ENCODE measurements at places on chromosomes 12 and 14. TPM values are rescaled to one million over a fixed set of nuclear protein-coding genes. Genes with fewer than 3 reads are reported as not detected.

Gene SERPINA1
- 431 TPM for total RNA-seq

Gene CD163
- 2.0 TPM for total RNA-seq

Gene TOX4
- total RNA-seq, result 71.8 TPM

Gene TAS2R20
- total RNA-seq, result 3.8 TPM

GRCh38 chr12:26790645-26790994 lies 42.4 kb downstream of the ITPR2 start:
- H3K27ac ChIP-seq, result no peak overlapping the region
- H3K4me1 ChIP-seq, result peaks cover 24% of the 10 kb centered on the region
- H3K4me3 ChIP-seq, result no peak overlapping the region
- peaks cover 13% of the 10 kb centered on the region for H3K36me3 ChIP-seq
- no peak for DNase-seq
- H3K27me3 ChIP-seq, result no peaks in the 10 kb centered on the region

DNA sequence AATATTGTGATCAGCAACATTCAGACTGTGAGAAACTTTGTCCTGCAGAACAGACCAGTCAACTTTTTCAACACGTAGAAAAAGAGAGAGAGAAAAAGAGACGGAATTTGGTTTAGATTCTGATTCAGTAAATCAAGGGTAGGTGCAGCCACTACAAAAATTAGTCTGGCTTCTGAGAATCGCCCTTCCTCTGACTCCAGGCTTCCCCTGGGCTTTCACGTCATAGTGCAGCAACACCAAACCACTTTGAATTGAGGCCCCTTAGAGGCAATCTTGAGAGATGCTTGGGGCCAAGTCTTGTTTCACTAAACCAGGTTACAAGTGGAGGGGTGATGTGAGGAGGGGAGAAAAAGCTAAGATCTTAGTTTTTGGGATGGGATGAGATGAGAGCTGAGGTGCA lies 37.5 kb upstream of the PTGR2 start:
- no peaks in the 10 kb centered on the region for H3K36me3 ChIP-seq
- H3K27ac ChIP-seq, result peak overlapping the region; percentile 62
- peaks cover 8% of the 10 kb centered on the region for H3K27me3 ChIP-seq
- DNase-seq, result no peak
- no peak overlapping the region for H3K4me3 ChIP-seq
- H3K4me1 ChIP-seq, result peaks cover 3% of the 10 kb centered on the region

DNA sequence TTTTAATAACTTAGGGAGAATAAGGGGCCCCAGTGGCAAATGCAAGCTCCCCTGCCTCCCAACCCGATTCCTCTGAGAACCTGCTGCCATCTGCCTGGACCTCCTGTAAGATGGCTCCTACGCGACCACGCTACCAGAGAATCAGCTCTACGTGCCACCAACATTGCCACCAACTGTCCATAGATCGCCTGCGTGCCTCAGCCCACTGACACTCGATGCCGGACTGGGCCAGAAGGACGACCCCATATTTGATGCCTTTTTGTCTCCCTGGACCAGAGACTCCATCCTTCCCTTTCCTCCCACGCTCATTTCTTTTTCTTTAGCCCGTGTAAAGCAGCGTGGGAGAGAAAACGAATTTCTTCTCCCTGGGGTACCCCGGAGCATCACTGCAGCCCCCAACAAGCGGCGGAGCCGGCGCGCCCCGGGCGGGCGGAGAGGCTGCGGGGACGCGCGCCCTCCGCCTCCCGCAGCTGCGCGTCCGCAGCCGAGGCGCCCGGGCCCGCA lies 565 bp upstream of the KLHL42 start:
- DNase-seq, result peak; percentile 18
- no peaks in the 10 kb centered on the region for H3K27me3 ChIP-seq
- H3K36me3 ChIP-seq, result peaks cover 15% of the 10 kb centered on the region
- H3K4me3 ChIP-seq, result peak overlapping the region; percentile 92

DNA sequence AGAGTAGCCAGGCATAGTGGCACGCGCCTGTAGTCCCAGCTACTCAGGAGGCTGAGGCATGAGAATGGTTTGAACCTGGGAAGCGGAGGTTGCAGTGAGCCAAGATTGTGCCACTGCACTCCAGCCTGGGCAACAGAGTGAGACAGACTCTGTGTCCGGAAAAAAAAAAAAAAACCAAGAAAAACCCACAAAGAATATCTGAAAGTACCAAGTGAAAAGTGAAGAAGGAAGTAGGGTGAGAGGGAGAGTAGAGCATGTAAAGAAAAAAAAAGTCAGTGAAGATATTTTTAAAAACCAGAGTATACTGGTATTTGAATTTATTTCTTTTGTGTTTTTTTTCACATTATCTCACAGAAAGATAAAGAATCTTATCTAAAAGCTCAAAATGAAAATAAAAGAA lies 43.3 kb upstream of the ISM2 start:
- no peaks in the 10 kb centered on the region for H3K27me3 ChIP-seq
- no peak overlapping the region for H3K4me3 ChIP-seq

DNA sequence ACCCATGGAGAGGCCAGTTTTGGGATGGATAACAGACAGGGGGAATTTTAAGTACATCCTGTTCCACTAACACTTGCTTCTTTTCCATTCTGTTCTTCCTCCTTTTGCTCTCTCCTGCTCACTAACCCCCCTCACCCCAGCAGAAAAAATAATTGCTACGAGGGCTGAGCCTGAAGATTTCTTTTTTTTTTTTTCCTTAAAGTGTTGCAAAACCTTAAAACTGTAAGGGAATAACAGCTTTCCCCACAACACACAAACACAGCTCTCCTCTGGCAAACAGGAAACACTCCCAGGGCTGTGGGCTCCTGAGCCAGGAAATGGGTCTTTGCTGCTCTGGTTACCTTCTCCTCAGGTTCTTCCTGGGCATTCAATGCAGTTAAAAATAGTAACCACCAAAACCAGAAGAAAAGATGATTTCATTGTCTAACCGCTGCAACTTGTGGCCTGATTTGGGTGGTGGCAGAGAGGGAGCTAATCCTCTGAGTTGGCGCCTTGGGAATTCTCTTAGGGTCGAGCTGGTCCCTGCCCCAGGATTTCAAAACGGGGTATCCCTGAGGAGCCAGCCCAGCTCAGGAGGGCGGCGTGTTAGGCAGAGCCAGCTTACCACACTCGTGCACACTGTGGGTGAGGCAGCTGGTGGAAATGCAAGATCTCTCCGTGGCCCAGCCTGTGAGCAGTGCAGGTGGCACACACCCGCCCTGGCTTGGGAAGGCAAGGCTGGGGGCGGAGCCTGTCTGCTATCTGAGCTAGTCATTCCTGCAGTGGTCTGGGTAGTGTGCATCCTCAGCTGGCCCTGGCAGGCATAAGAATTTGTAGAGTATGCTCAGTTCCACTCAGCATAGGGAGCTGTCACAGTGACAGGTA lies 17.1 kb upstream of the EMP1 start:
- no peak for DNase-seq
- peaks cover 47% of the 10 kb centered on the region for H3K27me3 ChIP-seq
- H3K27ac ChIP-seq, result peak overlapping the region; percentile 50
- H3K36me3 ChIP-seq, result no peaks in the 10 kb centered on the region
- H3K4me1 ChIP-seq, result peaks cover 5% of the 10 kb centered on the region

GRCh38 chr12:92546635-92547348 lies 156.0 kb upstream of the PLEKHG7 start:
- no peak overlapping the region for H3K4me3 ChIP-seq
- no peak for DNase-seq
- peaks cover 53% of the 10 kb centered on the region for H3K4me1 ChIP-seq
- H3K27me3 ChIP-seq, result no peaks in the 10 kb centered on the region
- peak overlapping the region; percentile 90 for H3K27ac ChIP-seq
- peaks cover 1% of the 10 kb centered on the region for H3K36me3 ChIP-seq

GRCh38 chr14:100726550-100727085 lies at the start of gene DLK1:
Gene DLK1 (plus strand): TSS chr14:100726892. CDS start chr14:100727069, 177 bp downstream.
- peaks cover 28% of the 10 kb centered on the region for H3K27me3 ChIP-seq
- peaks cover 36% of the 10 kb centered on the region for H3K36me3 ChIP-seq
- DNase-seq, result no peak

GRCh38 chr14:103943673-103944072 lies 1.3 kb upstream of the RD3L start:
- H3K27me3 ChIP-seq, result peaks cover 21% of the 10 kb centered on the region
- no peak overlapping the region for H3K27ac ChIP-seq
- H3K4me1 ChIP-seq, result no peaks in the 10 kb centered on the region
- no peak for DNase-seq
- H3K4me3 ChIP-seq, result no peak overlapping the region

DNA sequence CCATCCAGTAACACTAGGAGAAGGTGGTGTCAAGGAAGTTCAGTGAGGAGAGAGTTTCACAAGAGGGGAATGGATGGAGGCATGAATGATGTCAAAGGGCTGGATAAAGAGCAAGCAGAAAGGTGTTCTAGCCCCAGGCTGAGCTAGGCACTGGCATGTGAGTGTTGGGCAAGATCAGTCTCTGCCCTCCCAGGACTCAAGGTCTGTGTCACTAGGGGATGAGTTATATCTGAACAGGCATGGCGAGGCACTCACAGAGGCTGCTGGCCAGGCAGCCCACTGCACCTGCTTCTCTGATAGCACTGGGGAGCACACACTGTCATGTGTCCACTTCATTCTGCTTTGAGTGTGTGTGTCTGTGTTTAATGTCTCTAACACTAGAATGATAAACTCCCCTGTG lies 903.8 kb downstream of the BCL11B start:
- H3K27me3 ChIP-seq, result peaks cover 7% of the 10 kb centered on the region
- peaks cover 2% of the 10 kb centered on the region for H3K4me1 ChIP-seq
- H3K4me3 ChIP-seq, result no peak overlapping the region
- DNase-seq, result no peak
- H3K27ac ChIP-seq, result no peak overlapping the region
- no peaks in the 10 kb centered on the region for H3K36me3 ChIP-seq

GRCh38 chr12:75337905-75338304 lies 3.4 kb downstream of the GLIPR1L1 start:
- no peak overlapping the region for H3K27ac ChIP-seq
- no peak for DNase-seq
- H3K4me1 ChIP-seq, result peaks cover 2% of the 10 kb centered on the region
- no peak overlapping the region for H3K4me3 ChIP-seq

- no peaks in the 10 kb centered on the region for H3K27me3 ChIP-seq
- peaks cover 2% of the 10 kb centered on the region for H3K36me3 ChIP-seq
- H3K4me3 ChIP-seq, result no peak overlapping the region
- H3K27ac ChIP-seq, result no peak overlapping the region
Measured at GRCh38 chr14:28119849-28120248, 646.7 kb upstream of the FOXG1 start.

- peak overlapping the region; percentile 77 for H3K27ac ChIP-seq
- no peaks in the 10 kb centered on the region for H3K36me3 ChIP-seq
- DNase-seq, result no peak
- H3K4me3 ChIP-seq, result peak overlapping the region; percentile 12
- H3K4me1 ChIP-seq, result peaks cover 39% of the 10 kb centered on the region
- H3K27me3 ChIP-seq, result no peaks in the 10 kb centered on the region
Measured at GRCh38 chr14:49972823-49973222, 79.9 kb downstream of the ARF6 start.

DNA sequence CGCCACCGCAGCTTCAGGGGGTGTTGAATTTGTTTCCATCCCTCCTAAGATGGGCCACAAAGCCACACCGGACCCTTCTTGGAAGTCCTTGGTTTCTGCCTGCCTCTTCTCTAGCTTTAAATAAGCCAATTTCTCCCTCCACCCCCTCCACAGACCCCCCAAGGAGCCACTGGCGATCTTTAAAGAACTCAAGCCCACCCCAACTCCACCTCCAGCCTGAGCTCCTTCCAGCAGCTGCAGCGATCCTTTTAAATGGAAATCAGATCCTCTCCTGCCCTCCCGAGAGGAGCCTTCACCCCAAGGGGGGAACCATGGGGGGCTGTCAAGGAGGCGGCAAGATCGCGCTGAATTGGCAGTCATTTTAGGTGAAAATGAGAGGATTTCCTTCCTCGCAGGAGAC lies 133.1 kb downstream of the NCOR2 start:
- no peaks in the 10 kb centered on the region for H3K27me3 ChIP-seq
- H3K36me3 ChIP-seq, result peaks cover 4% of the 10 kb centered on the region
- peak overlapping the region; percentile 45 for H3K27ac ChIP-seq

DNA sequence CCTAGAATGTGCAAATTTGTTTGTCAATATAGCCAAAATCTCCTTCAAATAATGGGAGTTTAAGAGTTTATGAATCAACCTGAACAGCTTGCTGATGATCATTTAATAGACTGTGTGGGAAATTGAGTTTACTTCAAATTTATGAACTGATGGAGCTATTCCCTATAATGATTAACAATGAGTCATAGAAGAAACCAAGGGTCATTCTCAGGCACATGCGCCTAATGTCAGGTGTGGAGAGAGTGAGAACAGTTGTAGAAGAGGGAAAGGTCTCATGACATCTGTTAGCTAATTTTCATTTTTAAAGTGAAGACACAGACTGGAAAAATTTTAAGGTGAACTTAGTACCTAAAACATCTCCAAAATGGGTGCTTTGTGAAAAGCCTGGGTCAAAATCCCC lies 191.8 kb downstream of the BMP4 start:
- no peak overlapping the region for H3K4me3 ChIP-seq
- H3K27ac ChIP-seq, result no peak overlapping the region
- H3K27me3 ChIP-seq, result peaks cover 10% of the 10 kb centered on the region

- peaks cover 17% of the 10 kb centered on the region for H3K36me3 ChIP-seq
- H3K27me3 ChIP-seq, result no peaks in the 10 kb centered on the region
- no peak for DNase-seq
- H3K4me3 ChIP-seq, result no peak overlapping the region
Measured at GRCh38 chr14:79788346-79788745, 423.0 kb downstream of the DIO2 start.

DNA sequence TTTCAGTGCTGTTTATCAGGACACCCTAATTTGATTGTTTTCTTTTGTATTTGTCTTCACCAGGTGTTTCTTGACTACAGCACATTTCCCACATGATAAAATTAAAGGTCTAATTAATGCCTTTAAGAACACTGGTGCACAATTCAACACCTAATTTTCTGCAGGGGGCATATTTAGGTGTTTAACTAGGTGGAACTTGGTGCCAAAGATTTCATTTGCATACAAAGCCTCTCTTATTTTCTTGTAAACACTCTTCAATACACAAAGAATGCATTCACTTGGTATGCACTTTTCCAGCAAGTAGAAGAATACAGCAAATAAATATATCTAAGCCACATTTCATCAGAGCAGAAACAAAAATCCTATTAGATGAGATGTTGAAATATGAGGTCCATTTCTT lies 646.2 kb upstream of the FOXG1 start:
- no peak for DNase-seq
- peaks cover 2% of the 10 kb centered on the region for H3K36me3 ChIP-seq
- no peak overlapping the region for H3K4me3 ChIP-seq

DNA sequence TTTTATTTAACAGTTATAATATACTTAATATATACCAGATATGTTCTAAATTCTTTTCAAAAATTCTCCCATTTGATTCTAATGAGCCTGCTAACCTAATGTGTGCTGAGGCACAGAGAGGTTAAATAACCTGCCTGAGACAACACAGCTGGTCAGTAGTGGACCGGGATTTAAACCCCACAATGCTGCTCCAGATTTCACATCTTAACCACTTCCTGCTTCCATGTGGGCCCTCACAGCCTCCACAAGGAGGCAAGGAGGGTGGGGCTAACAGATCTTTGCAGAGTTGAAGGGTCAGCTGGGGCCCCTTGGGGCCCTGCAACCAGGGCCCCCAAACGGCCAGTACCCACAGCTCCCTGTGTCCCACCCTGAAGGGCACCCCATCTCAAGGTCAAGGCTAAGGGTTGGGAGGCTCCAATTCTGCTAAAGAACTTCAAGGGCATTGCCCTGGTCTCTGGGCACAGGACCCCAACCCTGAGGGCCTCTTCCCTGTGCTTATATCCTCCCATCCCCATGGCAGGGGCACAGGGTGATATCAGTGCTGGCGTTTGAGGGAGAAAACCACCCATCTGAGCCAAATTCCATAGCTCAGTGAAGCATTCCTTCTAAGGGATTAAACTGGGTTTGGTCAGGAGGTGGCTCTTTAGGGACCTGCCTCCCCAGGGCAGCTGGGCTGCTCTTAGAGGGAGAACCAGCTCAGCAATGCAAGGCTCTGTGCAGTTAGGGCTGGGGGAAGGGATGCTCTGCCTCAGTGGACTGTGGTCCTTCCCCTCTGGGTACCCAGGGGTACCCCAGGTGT lies 2.2 kb downstream of the KRT80 start:
- peaks cover 21% of the 10 kb centered on the region for H3K27me3 ChIP-seq
- no peak for DNase-seq
- no peak overlapping the region for H3K27ac ChIP-seq
- H3K4me1 ChIP-seq, result no peaks in the 10 kb centered on the region
- no peak overlapping the region for H3K4me3 ChIP-seq
